CD4-positive, alpha-beta memory T cell (primary cell): ENCODE measurements at places on chromosomes 11 and 22. TPM values are rescaled to one million over a fixed set of nuclear protein-coding genes. Genes with fewer than 3 reads are reported as not detected.
A peak's percentile ranks its signal among the peaks of the same experiment; 100 is the strongest.

PRAME gene
- total RNA-seq = not detected

MRGPRX1 gene
- total RNA-seq = not detected

TH gene
- not detected for total RNA-seq

OR51E2 gene
- total RNA-seq = not detected

UNC93B1 gene
- total RNA-seq = 26.8 TPM

LRRC74B gene
- total RNA-seq = not detected

ACRV1 gene
- not detected for total RNA-seq

DEUP1 gene
- not detected for total RNA-seq

WEE1 gene
- total RNA-seq = 11.7 TPM

TNNT3 gene
- 9.3 TPM for total RNA-seq

PRG2 gene
- total RNA-seq = 0.25 TPM

SERPING1 gene
- not detected for total RNA-seq

HPS4 gene
- 54.0 TPM for total RNA-seq

GRCh38 chr11:1773131-1773993 lies 9.6 kb upstream of the CTSD start:
- DNase-seq = no peak

- no peak for DNase-seq
Measured at GRCh38 chr11:104876861-104877431, 21.3 kb downstream of the CASP12 start.

DNA sequence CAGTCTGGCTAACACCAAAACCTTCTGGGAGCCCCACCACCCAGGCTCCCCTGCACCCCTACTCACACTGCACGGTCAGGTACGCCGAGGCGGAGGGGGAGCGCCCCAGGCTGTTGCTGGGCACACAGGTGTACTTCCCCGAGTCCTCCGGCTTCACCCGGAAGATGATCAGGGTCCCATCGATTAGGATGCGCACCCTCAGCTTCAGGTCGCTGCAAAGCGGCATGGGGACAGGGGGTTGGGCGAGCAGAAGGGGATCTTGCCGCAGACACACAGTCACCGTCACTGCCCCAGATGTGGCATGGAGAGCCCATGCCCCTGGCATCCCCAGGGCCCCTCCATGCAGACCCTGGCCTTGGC lies 21.2 kb downstream of the IGSF9B start:
- DNase-seq = no peak

- no peak for DNase-seq
Measured at GRCh38 chr11:108914981-108915380, 250.1 kb downstream of the DDX10 start.

DNA sequence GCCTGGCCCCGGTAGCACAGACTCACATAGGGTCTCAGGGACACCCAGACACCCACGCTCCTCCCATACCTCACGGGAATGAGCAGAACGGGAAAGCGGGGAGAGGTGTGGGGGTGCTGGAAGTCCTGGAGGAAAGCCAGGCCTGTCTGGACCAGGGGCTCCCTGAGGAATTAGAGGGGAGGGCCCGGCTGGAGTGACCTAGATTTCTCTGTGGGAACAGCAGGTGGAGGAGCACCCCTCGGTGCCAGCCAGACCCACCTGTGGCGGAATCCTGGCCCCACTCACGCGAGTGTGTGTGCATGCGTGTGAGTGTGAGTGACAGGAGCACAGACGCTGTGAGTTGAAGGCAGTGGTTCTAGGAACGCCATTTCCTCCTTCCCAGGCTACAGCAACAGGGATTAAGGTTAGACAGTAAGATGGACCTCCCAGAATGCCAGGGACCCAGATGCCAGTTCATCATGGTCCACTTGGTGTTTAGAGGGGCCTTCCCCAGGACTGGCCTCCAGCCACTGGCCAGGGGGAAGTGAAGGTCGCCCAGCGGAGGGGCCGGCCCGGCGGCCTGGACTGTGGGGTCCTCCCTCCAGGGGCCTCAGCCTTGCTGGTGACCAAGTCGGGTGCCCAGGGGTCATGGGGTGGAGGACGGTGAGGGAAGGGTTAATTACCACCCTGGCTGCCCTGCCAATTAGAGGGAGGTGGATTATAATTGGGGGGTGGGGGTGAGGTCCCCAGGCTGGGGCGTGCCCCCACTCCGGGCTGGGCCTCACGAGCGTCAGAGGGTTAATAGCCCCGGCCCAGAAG lies 1.0 kb downstream of the PKP3 start:
- DNase-seq = no peak

- no peak for DNase-seq
Measured at GRCh38 chr11:23021287-23021863, 161.1 kb upstream of the CCDC179 start.

DNA sequence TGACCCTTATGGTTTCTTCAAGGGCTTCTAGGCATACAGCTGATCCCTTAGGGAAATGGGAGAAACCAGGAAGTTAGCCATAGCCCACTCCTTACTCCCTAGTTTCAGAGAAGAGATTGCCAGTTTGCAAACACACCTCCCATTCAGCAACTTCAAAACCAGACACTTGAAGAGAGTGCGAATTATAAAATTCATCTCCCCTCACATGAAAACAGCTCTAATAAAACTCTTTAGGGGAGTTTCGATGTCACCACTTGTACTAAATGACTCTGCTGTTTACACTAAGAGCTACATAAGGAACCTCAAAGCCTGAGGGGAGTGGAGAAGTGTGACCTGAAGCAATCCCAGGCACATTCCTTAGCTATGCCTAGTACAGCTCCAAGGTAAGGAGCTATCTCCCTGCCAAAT lies 8.3 kb downstream of the LGR4 start:
- no peak for DNase-seq

- peak; percentile 40 for DNase-seq
Measured at GRCh38 chr22:41910050-41911000, 4.5 kb downstream of the SHISA8 start.

GRCh38 chr11:69480547-69481392 lies 693 bp upstream of the LINC01488 start:
- no peak for DNase-seq

- no peak for DNase-seq
Measured at GRCh38 chr11:34415538-34415937, 23.2 kb upstream of the CAT start.

DNA sequence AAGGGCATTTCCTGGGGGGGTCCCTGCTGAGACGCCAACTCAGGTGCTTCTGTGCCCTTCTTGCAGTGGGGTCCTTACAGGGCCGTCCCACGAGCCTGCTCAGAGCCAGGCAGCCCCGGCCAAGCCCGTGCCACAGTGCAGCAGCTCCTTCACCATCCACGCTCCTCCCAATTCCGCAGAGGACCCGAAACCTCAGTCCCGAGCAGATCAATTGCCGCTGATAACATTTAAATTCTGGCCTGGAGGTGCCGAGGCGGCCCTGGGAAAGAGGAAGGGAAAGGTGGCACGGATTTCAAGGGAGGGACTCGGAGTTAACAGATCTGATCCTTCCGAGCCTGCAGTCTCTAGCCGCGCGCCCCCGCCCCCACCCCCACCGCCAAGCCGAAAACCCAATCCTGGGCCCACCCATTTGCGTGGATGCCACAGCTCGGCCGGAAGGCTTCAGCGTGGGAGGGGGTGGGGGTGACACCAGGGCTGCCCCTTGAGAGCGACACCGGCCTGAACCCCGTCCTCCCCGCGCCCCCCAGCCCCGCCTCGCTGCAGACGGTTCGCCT lies 32.3 kb upstream of the JAM3 start:
- peak; percentile 17 for DNase-seq

DNA sequence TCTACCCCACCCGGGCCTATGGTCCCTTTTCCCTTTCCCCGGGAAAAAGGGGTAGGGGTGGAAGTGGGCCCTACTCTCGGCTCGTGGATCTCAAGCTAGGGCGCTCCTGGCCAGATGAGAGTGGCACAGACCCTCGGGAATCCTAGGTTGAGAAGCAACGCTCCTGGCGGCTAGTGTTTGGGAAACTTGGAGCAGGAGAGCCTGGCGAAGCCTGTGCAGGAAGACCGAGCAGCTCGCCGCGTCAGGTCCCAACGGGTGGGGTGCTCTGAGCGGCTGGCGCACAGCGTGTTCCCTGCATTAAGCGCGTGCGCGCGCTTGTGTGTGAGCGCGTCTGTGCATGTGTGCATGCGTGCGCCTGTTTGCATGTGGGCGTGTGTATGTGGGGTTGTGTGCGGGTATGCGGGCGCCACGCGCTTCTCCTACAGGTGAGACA lies 7.1 kb upstream of the FLI1 start:
- DNase-seq = peak; percentile 76

- no peak for DNase-seq
Measured at GRCh38 chr22:47100019-47100418, 337.6 kb downstream of the TBC1D22A start.

- no peak for DNase-seq
Measured at GRCh38 chr22:38613588-38613987, 42.6 kb downstream of the FAM227A start.

DNA sequence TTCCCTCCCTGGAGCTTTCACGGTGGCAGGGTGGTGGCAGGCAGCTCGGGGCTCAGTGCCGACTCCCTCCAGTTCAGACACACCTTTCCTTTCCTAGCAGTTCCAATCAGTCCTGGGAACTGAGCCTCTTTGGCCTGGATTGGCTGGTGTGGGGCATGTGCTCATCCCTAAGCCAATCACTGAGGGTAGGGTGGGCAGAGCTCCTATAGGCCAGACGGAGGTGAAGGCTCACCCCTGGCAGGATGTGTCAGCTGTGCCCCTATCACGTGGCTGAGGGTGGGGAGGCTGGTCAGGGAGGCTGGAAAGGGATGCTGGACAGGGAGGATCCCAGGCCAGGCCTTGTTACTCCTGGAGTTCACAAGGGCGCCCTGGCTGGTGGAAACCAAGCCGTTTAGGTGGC lies 40.2 kb downstream of the CACNA1I start:
- no peak for DNase-seq

DNA sequence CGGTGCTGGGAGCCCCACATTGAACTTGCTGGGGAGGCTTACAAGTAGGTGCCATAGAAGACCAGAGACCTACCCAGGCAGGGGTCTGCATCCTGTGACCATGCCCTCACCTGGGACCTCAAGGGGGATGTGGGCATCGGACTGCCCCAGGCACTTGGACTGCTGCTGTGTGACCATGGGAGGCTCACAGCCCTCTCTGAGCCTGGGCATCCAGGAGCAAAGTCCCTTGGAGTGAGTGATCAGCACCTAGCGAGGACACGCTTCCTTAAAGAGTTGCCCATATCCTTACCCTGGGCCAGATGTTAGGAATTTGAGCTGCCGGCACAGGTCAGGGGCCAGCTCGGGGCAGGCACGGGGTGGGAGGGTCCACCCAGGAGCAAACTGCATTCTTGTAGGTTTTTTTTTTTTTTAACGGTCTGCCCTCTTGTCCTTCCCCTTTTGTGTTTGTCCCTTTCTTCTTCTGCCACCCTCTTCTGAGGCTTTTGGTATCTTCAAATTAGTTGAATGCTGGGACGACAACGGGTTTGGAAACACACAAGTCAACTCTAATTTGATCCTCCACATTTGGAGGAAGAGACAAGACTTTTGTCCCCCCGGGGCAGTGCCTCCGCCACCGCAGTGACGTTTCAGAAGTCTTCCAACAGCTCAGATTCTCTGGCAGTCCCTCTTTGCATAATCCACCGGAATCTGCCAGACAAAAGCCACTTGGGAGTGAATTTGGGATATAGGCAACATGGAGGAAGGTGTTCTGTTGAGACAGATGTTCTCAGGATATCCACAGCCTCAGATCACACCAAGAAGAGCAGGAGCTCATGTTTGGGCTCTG lies 46.1 kb upstream of the LINC01488 start:
- DNase-seq = no peak

DNA sequence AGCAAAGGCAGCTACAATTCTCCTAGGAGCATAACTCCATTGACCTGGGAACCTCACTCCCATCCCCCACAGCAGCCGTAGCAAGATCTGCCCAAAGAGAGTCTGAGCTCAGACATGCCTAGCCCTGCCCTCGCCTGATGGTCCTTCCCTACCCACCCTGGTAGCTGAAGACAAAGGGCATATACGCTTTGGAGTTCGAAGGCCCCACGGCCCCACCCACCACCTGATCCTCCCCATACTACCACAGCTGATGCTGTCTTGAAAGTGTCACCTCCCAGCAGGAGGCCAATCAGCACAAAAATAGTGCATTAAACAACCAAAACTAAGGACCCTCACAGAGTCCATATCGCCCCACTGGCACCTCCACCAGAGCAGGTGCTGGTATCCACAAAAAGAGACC lies 22.6 kb upstream of the GNAZ start:
- DNase-seq = no peak

DNA sequence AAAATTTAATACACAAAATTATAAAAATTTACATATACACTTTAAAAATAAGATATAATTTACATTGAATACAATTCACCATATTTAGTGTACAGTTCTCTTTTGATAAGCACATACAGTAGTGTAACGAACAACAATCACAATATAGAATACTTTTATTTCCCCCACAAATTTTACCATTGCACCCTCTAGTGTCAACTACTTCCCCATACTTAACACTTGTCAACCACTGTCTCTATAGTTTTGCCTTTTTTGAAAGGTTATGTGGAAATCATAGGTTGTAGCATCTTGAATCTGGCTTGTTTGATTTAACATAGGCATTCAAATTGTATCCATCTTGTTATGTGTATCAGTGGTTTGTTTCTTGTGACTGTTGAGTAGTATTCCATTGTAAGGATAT lies 21.3 kb upstream of the PANX1 start:
- no peak for DNase-seq

- no peak for DNase-seq
Measured at GRCh38 chr22:37080838-37081237, 28.7 kb downstream of the TMPRSS6 start.

- no peak for DNase-seq
Measured at GRCh38 chr11:66181632-66182315, 86.7 kb upstream of the RAB1B start.

- DNase-seq = no peak
Measured at GRCh38 chr22:45649809-45650208, 21.8 kb upstream of the ATXN10 start.

DNA sequence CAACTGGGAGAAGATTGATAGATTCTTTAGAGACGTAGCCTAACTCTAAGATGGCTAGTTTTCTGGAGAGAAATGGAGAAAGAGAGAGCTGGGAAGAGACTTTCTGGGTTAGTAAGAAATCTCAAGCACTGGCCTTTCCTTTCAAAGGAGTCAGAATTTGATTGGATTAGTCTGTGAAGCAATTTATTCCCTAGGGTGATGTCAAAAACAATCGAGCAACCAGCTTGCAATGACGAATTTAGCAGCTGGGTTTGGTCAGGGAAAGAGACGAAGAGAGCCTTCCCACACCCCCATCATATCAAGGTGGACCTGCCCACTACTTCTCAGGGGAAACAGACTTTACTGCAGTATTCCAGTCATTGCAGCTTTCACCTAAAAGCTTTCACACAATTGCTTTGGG lies 10.8 kb downstream of the KRTAP5-6 start:
- DNase-seq = no peak
